ENCODE measurements at places on chromosomes 12 and 14. TPM values are rescaled to one million over a fixed set of nuclear protein-coding genes. Genes with fewer than 3 reads are reported as not detected.

The RDH16 gene
- total RNA-seq = 0.95 TPM

DNA sequence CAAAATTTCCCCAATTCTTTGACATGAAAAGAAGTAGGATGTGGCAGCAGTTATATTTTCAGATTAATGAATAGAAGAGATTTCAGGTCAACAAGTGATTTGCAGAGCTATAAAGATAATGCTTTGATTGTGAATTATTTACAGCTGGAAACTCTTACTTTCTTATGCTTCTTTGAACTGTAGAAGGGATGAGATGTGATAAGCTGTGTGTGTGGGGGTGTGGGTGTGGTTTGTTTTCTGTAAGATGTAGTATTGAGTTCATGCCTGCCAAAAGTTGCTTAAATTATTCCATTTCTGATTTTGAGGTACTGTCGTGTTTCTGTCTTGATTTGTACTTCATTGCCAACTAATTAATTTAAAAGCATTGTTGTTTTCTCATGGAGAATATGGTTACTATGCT lies 22.7 kb downstream of the AEBP2 start:
- DNase-seq = no peak

- no peak for DNase-seq
Observed at GRCh38 chr12:20525064-20525610, 156.8 kb downstream of the PDE3A start.

DNA sequence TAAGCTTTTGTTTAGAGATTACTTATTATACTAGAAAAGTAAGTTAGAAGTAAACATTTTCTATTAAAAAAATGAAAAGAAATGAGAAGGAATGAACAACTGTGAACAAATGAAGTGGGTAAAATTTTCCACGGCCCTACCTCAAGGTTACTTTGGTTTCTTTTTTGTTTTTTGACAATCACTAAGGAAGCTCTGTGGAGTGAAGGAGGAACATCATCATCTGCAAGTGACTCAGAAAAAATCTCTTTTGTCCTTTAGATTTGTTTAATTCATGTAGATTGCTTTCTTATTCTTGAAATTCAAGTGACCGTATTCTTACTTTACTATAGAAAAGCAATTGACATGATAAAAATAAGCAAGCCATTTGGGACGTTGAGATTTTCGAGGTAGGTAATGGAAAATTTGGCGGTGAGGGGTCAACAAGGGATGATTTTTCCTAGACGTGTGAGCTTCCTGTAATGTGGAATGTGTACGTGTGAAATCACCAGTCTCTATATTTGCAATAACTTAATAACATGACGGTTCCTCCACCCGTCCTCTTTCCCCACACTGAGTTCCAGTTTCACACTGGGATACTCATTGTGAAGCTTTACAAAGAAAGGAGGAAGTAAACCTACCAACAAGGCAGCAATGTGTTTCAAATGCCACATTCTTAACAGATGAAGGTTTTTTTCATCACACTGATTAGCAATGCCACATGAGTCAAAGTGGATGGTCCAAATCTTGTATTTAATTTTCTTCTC lies 62.3 kb upstream of the EGLN3 start:
- DNase-seq = no peak

DNA sequence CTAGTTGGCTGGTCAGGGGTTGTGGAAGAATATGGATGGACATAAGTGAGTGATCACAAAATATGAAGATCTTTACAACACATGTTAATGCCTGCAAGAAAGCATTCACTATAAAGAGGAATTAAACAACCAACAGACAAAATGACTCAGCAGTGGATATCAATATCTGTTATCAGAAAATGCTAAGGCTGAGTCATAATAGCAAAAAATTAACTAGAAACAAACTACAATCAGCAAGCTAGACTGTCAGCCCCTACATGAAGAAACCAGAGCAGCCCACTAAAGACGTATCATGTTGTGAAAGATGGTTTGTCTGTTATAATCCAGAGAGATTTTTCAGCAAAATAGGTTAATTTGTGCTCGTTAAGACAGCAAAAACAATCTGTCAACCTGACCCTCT lies 472.9 kb downstream of the NELL2 start:
- DNase-seq = no peak

- no peak for DNase-seq
Observed at GRCh38 chr14:99182548-99183250, 89.3 kb downstream of the BCL11B start.

DNA sequence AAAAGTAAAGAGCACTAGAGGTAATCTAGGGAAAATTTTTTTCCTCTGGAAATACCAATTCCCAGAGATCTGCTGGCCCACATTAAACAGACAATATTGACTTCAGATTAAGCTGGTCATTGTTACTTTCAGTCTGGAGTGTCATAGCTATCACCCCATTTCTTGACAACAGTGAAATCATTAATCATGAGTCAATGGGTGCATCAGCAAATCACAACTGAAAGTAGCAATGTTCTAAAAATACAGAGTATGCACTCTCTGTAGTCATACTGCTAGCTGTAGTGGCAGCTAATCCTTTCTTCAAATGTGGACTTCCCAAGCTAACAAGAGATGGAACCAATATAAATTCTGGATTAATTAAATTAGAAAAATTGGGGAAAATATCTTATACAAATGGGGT lies 129.9 kb downstream of the CPNE8 start:
- DNase-seq = no peak

GRCh38 chr12:2396448-2396871 lies 343.7 kb downstream of the CACNA1C start:
- no peak for DNase-seq

Data from lower leg skin (tissue), 4 donors.